ENCODE measurements at places on chromosomes 7 and 10. TPM values are rescaled to one million over a fixed set of nuclear protein-coding genes. Genes with fewer than 3 reads are reported as not detected.

DNA sequence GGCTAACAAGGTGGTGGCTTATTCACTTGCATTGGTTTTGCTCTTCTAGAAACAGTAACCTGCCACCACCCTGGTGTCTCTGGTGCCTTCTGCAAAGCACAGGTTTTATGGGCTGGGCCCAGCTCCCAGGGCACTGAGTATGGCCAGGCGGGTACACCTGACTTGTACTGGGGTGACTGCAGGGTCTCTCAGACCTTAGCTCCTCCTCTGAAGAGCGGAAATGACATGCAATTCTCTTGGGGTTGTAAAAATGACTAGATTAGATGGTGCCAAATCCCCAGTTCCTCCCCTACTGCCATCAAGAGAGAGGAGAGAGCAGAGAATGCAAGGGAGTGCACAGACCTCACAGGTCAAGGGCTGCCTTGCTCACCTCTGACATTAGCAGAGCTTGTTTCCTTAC is 14.7 kb downstream of the ESYT2 start:
- no peak for DNase-seq

- DNase-seq: no peak
These were observed 75.3 kb downstream of the ZNF92 start for GRCh38 chr7:65448816-65449504.

- DNase-seq: no peak
These were observed 125.7 kb downstream of the ADCY1 start for GRCh38 chr7:45699726-45700390.

DNA sequence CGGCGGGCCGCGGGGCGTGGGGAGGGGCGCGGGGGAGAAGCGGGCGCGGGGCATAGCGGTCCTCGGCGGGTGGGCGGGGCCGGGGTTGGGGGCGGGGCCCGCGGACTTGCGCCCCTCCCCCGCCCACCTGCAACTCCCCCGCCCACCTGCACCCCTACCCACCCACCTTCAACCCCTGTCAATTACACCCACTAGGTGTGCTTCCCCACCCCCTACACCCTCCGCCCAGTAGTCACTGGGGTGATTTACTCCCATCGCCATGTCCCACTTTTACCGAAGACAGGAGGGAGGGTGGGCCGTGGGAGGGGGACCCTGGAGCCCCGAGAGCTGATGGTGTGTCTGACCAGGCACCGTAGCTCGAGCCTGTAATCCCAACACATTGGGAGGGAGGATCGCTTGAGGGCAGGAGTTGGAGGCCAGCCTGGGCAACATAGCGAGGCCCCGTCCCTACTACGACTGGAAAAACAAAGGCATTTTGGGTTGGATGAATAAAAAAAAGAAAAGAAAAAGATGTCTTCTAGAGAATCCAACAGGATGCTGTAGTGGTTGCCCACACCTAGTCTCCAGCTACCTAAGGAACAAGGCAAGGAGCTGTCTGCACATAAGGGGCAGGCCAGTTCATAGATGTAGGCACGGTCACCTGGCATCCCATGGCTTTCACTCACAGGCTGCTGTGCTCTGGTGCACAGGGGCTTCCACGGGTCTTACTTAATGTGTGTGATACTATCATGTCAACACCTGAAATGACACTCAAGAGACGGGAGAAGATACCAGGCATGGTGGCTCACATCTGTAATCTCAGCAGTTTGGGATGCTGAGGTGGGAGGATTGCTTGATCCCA is 761 bp downstream of the KCTD7 start:
- DNase-seq: peak; percentile 71

DNA sequence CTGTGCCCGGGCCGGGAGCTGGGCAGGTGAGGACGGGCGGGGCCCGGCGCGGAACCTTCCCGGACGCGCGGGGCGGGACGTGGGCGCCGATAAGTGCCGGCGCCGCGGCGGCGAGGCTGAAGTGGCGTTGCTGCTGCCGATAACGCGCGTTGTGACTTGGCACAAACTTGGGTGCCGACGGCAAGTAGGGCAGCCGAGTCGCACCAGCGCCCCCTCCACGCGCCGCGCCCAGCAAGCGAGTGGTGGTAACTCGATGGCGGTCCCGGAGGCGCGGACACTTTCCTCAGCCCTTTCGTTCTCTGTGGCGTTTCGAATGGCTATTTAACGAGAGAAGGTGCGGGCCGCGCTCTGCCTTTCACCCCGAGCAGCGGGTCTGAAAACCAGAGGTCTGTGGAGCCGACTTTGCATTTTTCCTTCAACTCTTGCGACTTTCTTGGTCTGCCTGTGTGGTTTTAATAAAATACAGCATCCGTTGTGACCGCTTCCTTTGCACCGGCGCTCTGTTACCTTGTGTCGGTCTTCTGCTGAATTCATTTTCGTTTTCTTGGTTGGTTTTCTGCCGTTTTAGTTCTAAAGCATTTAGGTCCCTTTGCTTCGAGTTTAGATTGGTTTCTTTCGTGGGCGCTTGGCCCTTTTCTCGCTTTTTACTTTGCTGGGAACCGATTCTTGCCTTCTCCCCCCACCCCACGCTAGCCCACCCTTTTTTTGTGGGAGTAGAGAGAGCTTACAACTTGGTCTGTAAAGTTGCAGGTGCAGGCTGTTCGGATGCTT is 701 bp downstream of the STK17A start:
- DNase-seq: peak; percentile 47

- DNase-seq: no peak
These were observed 380.6 kb upstream of the VSTM2A start for GRCh38 chr7:54161621-54162020.

DNA sequence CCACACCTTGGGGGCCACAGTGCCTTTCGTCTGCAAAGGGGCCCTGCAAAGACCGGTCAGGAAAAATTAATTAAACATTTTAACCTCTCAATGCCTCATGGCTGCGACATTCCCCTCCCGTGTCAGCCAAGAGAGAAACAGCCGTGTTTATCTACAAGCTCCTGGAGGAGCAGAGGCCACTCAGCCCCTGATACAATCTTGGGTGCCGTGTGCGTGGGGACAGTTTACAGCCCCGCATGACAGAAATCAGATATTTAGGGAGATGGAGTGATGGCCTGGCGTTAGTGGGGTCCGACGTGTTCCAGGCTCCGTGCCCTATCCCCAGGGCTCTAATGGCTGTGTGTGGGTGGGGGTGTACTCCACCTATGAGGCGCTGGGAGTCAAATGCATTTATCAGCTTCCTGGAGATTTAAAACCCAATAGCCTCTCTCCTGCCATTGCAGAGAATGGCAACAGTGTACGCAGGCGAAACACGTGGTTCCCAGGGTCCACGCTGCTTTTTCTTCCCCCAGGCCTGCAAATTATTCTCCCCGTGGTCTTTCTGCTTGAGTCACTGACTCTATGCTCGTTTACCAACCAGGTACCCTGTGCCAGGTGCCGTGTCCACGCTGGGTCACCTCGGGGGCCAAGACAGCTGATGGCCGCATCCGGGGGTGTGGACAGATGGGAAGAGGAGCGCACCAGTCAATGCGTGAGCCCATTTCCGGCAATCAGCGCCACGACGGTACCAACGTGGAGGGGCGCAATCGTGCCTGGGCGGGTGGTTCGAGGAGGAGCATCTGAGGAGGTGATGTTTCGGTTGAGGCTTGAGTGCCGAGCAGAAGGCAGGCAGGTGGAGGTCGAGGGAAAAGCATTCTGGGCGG is 26.6 kb upstream of the PSMG3 start:
- no peak for DNase-seq

- DNase-seq: no peak
These were observed 22.3 kb upstream of the RHBDD2 start for GRCh38 chr7:75856536-75856935.

FAM25A gene
- not detected for total RNA-seq

SLC16A9 gene
- total RNA-seq: 19.9 TPM

IDI1 gene
- 67.2 TPM for total RNA-seq

CADPS2 gene
- 83.7 TPM for total RNA-seq

GSTO2 gene
- total RNA-seq: 2.2 TPM

MYL10 gene
- not detected for total RNA-seq

Data from cerebellum (tissue), 4 donors.